NCI-H1694 (cell line): ENCODE measurements at places on chromosomes 4 and X.
A peak's percentile ranks its signal among the peaks of the same experiment; 100 is the strongest.

DNA sequence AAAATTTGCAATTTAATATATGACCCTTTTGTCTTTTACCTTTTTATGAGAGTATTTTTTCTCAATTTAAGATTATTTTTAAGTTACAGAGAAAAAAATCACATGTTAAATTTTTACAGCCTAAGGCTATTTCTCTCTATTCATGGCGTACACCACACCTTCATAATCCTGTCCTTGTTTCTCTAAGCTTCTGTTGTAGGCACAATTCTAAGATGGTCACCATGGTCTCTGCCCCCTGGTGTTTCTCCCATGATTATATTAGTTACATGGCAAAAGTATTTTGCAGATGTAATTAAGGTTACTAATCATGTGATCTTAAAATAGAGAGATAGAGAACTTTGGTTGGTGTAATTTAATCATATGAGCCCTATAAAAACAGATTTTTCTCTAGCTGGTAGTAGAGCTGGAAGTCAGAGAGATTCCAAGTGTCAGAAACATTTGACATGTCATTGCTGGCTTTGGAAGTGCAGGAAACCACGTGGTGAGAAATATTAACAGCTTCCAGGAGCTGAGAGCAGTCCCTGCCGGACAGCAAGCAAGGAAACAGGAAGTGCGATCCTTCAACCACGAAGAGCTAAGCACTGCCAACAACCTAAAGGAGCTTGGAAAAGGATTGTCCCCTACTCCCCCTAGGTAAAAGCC lies 89.8 kb downstream of the EIF4E start:
- no peak for DNase-seq

DNA sequence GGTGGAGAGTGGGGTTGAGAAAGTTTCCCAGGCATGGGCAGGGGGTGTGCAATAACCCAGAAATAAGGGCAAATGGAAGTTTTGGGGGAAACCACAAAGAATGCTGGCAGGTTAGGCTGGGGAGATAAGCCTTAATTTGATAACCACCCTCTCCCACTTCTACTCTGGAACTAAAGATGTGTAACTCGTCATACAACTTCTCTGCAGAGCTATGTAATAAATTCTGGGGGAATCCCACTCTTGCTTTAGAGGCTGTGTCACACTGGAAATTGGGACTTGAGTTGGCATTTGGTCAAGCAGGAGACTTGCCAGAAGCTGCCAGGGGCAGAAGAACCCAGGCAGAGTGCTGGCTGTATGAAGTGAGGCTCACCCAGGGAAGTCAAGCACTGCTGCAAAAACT lies 170.9 kb upstream of the CPEB2 start:
- no peak for DNase-seq

DNA sequence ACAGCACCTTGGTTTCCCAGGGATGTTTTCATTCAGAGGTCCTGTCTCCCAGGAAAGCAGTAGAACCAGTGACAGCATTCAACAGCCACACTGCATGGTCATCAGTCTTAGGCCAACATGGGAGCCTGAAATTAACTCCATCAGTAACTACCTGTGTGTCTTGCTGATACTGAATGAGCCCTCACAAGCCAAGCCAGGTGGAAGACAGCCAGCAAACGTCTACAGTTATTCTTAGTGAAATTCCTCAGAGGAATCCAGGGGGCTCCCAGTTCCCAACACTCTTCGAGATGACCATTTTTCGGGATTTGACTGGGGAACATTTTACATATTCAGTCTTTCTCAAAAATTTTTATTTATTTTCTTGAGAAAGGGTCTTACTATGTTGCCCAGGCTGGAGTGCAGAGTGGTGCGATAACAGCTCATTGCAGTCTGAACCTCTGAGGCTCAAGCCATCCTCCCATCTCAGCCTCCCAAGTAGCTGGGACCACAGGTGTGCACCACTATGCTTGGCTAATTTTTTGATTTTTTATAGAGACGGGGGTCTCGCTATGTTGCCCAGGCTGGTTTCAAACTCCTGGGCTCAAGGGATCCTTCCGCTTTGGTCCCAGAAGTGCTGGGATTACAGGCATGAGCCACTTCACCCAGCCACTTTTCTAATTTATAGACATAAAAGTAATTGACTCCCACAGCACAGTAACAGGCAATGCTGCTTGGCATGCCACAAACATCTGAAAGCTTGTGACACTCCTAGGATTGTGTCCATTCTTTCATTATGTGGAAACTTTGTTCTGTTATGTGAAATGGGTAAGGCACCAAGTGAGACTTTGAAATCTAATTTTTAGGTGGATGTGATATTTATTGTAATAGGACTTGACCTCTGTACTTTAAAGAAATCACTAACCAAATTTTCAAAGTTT lies 116.9 kb downstream of the SOWAHB start:
- no peak for DNase-seq

- no peak for DNase-seq
These were observed 32.9 kb downstream of the KIF4A start for GRCh38 chrX:70322784-70323183.

DNA sequence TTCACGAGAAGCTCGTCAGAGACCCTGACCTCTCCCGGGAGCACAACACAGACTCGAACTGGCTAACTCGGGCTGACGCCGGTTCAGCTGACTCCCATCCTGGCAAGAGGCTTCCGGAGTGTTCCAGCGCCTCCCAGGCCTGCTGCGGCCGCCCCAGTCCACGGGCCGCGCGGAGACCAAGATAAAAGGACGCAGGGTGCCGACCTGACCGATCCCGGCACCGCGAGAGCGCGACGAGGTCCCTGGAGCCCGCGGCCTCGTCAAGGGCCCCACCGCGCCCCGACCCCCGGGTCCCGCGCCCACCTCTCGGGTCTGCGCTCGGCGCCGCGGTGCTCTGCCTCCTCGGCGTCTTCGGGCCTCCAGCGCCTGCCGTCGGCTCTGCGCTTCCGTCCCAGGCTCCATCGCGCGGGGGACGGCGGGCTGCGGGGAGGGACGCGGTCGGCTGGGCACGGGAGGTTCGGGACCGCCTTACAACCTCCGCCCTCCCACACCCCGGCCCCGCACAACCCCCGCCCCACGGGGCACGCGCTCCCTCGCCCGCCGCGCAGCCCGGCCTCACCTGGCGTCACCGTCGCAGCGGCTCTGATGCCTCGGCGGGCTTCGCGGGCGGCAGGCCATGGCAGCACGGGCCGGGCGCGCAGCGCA lies 426 bp downstream of the SLBP start:
- DNase-seq, result no peak

GRCh38 chr4:79455216-79455615 lies 47.2 kb upstream of the GK2 start:
- no peak for DNase-seq

GRCh38 chrX:51158231-51158630 lies 174.4 kb upstream of the NUDT10 start:
- no peak for DNase-seq

DNA sequence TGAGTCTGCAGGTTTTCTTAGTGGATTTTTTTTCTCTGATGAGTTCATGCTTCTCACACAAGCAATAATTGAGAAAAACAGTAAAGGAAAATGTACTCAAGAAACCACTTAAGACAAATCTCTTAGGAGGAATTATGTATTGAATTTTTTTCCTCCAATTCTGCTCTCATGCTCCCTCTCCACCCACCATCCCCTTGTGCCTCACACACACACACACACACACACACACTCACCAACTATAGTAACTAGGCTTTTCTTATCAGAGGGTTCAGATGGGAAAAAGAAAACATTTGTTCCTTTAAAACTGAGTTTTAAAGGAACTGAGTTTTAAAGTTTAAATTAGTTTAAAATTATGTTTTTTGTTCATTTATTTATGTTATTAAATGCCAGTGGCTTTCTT lies 47.0 kb upstream of the ANXA10 start:
- no peak for DNase-seq

DNA sequence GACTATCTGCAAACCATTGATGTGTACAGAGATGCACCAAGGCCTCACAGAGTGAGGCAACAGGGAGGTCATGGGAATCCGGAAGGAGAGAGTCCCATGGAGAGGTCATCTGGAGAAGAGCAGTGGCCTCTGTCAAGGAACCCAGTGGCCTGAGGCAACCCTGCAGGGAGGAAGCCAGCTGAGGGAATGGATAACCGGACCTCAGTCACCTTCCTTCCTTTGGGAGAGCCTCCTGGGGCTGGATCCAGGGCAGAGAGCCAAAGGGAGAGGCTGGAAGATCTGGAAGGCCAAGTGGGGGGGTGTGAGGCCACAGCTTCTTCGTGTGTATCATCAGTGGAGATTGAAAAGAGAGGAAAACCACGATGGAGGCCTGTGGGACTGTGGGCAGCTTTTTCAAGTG lies 24.3 kb upstream of the CD38 start:
- no peak for DNase-seq

- peak; percentile 76 for DNase-seq
These were observed 183.7 kb downstream of the SPATA18 start for GRCh38 chr4:52234561-52235440.

GRCh38 chr4:140255467-140255866 lies 101.5 kb upstream of the MAML3 start:
- DNase-seq, result no peak

- no peak for DNase-seq
These were observed 144.3 kb upstream of the PAQR3 start for GRCh38 chr4:79083406-79084010.

DNA sequence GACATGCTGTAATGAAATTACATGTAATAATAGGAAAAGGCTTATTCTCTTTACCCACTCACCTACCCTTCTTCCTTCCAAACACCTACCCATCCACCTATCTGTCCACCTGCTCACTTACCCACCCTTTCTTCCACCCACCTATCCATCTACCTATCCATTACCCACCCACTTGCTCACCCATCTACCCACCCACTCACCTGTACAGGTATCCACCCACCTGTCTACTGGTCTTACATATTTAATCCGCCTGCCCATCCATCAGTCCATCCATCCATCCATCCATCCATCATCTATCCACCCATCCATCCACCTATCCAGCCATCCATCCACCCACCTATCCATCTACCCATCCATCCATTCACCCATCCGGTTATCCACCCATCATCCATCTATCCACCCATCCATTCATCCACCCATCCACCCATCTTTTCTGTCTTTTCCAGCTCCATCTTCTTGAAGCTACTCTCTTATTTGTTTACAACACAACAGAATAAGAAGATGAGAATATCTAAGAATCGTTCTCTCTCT lies 133.3 kb upstream of the STX18 start:
- DNase-seq, result no peak

DNA sequence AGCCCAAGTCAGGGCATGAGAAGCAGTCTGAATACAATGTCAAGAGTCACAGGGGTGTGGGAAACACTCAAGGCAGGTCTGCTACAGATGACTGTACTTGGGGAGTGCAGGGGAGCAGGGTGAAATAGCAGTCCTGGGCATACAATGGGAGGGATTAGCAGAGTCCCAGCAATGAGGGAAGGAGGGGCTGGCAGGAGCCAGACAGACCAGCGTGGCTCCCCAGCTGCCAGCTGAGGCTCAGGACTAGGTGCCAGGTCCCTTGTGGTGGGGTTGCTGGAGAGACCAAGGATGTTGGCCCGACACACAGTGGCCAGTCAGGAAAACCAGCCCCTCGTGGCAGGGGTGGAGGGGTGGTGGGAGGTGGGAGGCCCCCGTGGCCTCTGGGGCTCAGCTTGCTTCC lies 86.6 kb downstream of the RTL5 start:
- no peak for DNase-seq

DNA sequence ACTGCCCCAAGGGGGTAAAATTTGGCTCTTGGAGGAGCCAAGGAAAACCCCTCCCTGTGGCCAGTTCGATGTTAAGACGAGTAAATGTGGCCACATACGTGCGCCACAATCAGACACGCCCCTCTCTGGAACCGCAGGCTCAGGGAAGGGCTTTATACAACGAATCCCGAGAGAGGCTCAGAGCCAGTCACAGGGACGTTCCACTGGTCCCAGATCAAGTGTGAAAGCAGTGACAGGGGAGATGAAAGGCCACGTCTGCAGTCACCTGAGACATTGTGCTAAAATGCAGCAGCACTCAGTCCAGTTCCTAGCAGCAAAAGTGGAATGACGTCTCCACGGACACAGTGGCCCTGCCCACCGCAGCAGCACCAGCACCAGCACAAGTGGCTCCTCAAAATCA lies 68.0 kb downstream of the ACOX3 start:
- no peak for DNase-seq

DNA sequence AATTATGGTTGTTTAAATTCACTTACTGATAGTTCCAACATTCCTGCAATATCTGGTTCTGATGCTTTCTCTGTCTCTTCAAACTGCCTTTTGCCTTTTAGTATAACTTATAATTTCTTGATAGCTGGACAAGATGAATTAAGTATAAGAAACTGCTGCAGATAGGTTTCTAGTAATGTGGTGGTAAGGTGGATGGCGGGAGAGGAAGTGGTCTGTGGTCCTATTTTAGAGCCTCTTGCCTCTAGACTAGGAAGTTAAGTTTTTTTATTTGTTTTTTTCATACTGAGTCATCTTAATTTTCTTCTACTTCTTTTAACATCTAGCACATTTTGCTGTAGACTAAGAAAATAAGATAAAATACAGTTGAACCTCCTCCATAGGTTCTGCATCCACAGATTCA lies 310.0 kb downstream of the SLITRK2 start:
- no peak for DNase-seq
